ENCODE measurements at places on chromosomes 7 and 10.

GRCh38 chr10:36597756-36598320, 527.6 kb upstream of the ANKRD30A start:
- no peak for DNase-seq

DNA sequence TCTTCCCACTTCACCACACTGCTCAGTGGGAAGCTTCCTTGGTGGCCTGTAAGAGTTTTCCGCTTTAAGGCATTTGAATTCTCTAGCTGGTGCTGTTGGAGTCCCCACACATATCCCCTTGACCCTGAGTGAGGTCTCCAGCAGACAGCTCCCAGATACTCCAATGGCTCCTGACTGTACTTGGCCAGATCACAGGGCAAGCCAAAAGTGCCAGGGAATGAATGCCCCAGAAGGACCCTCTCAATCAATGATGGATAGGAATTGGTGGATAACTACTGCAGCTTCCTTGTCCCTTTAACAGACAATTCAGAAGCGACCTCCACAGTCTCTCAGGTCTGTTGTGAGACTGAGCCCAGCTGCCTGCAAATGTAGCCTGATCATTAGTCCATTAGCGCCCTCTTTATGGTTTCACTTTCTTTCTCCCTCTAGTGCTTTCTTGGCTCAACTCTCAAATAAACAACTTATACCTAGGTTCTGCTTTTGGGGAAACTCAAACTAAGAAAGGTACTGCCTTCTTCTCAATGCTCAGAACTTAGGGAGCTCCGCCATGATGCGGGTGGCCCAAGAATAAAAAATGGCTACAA, 283.0 kb downstream of the TCF7L2 start:
- DNase-seq = no peak

- no peak for DNase-seq
Measured at GRCh38 chr7:143104759-143105158, 27.1 kb upstream of the PIP start.

GRCh38 chr10:49632406-49633317, 18.8 kb downstream of the CHAT start:
- no peak for DNase-seq

Data from effector memory CD4-positive, alpha-beta T cell (primary cell).